ENCODE measurements at places on chromosomes 7 and 10. TPM values are rescaled to one million over a fixed set of nuclear protein-coding genes. Genes with fewer than 3 reads are reported as not detected.

GRCh38 chr7:20441991-20442441 is 111.3 kb downstream of the ITGB8 start:
- no peaks in the 10 kb centered on the region for H3K4me1 ChIP-seq
- no peaks in the 10 kb centered on the region for H3K27me3 ChIP-seq
- H3K27ac ChIP-seq, result no peak overlapping the region

DNA sequence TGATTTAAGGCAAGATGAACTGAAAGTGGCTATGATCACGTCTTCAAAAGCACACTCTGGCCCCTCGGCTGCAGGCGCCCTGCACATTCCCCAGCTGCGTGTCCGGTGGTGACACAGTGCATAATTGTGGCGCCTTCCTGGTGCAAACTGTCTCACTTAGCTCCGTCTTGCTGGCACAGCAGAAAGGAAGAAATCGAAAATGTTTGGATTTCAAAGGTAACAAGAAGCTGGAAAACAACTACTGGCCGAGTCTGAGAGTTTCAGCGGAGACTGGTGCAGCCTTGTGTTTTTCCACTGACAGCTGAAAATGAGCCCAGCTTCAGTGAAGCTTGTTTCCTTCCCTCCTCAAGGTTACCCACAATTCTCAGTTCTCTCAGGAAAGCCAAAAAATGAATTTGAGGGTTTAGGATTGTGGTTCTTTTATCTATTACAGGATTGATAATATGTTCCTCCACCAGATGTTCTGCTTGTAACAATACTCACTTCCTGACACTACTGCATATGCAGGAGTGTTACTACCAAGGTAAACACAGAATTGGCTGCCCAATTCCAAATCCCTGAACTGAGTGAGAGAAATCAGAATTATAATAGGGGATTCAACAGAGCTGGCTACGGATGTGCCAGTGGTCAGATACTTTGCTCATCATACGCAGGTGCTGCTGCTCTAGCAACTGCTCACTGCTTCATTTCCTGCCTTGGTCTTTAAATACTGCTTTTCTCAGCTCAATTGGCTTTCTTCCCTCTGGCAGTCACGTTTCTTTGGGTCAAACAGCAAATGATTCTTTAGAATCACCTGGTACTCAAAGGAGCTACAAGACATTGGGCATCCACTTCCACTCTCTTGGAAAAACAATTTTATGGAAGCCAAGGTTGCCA is 63.7 kb downstream of the TRUB1 start:
- no peak for DNase-seq
- no peak overlapping the region for H3K4me3 ChIP-seq
- no peaks in the 10 kb centered on the region for H3K36me3 ChIP-seq
- H3K27ac ChIP-seq, result no peak overlapping the region

CAMK2G gene
- 48.4 TPM for total RNA-seq

DNA sequence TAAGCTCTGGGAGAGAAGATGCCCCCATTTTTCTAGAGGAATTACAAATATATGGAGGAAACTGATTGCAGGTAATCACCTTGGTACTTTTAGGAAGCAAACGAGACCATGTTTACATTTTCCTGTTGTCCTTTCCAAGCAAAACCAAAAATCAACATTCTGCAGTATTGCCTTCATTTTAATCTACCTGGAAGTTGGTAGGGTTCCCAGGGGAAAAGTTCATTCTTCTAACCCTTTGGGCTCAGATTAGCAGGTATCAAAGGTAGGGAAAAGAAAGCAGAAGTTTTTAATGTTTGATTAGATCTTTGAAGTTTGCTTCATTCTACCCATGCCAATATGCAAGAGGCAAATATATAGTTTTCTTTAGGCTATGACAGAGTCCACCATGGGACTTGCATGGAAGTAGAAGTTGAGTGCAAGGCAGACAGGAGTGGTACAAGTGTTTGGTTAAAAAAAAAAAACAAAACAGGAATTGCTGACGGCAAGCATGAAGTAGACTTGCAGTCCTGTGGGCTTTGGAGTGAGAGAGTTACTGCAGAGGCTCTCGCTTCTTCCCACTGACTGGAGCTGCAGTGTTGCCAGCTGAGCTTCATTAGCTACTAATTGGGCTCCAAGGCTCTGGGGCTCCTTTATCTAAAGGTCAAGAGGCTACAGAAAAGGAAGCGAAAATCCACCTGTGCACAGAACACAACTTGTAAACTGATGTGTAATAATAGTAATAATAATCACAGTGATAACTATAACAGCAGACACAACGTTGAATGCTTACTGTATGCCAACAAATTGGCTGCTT is 28.9 kb upstream of the ASAH2 start:
- no peaks in the 10 kb centered on the region for H3K36me3 ChIP-seq
- H3K4me3 ChIP-seq, result no peak overlapping the region
- no peak overlapping the region for H3K27ac ChIP-seq
- DNase-seq, result no peak
- H3K27me3 ChIP-seq, result peaks cover 55% of the 10 kb centered on the region

DNA sequence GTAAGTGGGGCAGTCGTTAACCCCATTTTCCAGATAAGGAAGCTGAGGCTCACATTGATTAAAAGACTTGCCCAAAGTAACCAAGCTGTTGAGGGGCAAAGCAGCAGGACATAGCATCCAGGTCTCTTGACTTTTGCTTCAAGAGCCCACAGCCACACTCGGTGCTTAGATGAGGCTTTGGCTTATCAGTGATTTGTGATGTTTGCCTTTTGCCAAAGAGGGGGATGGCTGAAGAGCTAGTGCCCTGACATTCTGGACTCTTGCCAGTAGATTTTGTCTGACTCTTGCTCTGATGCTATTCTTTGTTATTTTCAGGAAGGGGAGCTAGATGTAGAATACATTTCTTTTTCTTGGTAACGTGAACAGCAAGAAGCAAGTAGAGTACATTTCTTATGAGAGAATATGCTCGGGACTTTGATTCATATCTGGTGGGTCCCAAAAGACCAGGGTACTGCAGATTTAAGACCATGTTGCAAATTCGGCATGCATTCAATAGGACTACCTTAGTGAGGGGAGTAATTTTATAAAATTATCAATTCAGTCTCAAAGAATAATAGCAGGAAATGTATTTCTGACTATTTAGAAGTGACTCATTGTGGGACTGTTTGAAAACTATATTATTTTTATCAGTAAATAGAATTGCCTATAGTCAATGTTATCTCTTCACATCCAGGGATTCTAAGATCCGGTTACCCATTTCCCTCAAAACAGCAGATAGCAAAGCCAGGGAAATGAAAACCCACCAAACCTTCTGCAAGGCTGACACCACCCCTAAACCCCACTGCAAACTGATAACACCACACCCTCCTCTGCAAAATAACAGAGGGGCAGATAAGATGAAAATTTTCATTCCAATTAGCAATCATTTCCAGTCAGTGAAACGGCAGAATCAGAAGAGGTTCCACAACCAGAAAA is 180.0 kb upstream of the BMPER start:
- no peaks in the 10 kb centered on the region for H3K4me1 ChIP-seq
- H3K27ac ChIP-seq, result no peak overlapping the region
- H3K27me3 ChIP-seq, result no peaks in the 10 kb centered on the region

- peaks cover under 1% of the 10 kb centered on the region for H3K4me1 ChIP-seq
- no peak overlapping the region for H3K27ac ChIP-seq
- H3K27me3 ChIP-seq, result no peaks in the 10 kb centered on the region
These were observed 29.3 kb downstream of the PTPN12 start for GRCh38 chr7:77566421-77566820.

DNA sequence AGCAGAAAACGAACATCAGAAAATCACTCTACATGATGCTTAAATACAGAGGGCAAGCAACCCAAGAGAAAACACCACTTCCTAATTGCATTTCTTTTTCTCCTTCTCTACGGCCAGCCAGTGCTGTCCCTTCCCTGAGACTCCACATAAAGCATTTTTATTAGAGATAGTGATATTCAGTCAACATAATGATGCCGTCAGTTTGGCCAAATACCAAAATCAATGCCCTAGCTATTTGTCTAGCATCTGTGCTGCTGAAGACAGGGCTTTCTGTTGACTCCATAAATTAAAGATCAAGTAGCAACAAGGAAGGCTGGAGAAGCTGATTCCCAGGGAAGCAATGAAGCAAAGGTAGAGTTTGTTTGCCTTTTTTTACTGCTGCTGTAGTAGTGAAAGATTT is 1024.9 kb downstream of the REEP3 start:
- no peaks in the 10 kb centered on the region for H3K36me3 ChIP-seq
- no peak for DNase-seq
- H3K4me1 ChIP-seq, result no peaks in the 10 kb centered on the region
- no peak overlapping the region for H3K4me3 ChIP-seq
- no peak overlapping the region for H3K27ac ChIP-seq

PRLHR gene
- not detected for total RNA-seq

- peak within 1 kb of the TSS; percentile 42 for H3K4me3 ChIP-seq
- H3K27me3 ChIP-seq, result peaks cover 36% of the 10 kb centered on the region
- no peak within 1 kb of the TSS for H3K27ac ChIP-seq
- DNase-seq, result no peak
- H3K36me3 ChIP-seq, result no peaks in the 10 kb centered on the region
These were observed at the start of gene PLXDC2 for GRCh38 chr10:19816411-19817230. Gene PLXDC2, plus strand, starts transcription at chr10:19816432.

DNA sequence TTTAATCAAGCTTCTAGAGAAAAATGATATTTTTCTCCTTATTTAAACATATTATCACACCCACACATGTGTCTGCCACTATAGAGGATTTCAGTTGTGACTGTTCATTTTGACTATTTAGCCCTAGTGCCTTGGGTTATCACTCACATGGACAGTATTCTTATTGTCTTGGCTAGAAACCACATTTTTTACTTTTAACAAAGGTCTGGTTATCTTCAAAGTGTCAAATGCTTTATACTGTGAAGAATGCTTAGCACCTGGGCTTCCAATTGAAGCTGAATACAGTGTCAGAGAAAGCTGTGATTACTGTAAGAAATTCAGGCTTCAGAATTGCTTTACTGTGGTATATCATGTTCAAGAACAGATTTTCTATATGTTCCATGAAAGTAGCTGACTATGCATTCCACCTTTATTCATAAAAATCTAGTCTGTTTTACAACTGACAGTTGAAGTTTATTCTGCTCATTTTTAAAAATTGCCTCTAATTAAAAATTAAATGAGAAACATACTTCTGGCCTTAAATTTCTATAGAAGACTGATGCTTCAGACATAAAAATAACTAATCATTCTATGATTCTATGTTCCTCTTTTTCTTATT is 278.6 kb downstream of the SEMA3D start:
- H3K36me3 ChIP-seq, result no peaks in the 10 kb centered on the region
- no peak for DNase-seq
- H3K4me1 ChIP-seq, result no peaks in the 10 kb centered on the region
